ENCODE measurements at places on chromosomes 5 and 9.

- no peak for DNase-seq
Measured at GRCh38 chr5:158739951-158740757, 359.6 kb downstream of the EBF1 start.

GRCh38 chr5:14068136-14068535, 75.0 kb upstream of the TRIO start:
- no peak for DNase-seq

GRCh38 chr5:12794476-12795332, 890.5 kb upstream of the CTNND2 start:
- DNase-seq: no peak

DNA sequence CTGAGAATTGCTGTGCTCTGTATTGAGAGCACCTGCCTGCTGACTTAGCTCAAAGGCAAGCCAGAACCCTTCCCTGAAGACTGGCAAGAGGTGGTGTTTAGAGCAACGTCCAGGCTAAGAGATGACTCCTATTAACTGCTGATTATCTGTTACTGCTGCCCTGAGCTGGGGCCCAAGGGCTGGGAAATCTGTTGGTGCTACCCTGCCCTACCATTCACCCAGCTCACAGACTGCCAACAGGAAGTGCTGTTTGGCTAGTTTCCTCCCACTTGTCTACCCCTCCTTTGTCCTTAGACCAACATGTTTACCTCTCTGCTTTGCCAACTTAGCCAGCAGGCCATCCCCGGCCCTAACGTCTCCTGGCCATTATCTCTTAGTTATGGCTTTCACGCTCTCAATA, 6.9 kb downstream of the RAB24 start:
- DNase-seq: no peak

GRCh38 chr9:6564360-6564759, 81.2 kb downstream of the GLDC start:
- DNase-seq: no peak

DNA sequence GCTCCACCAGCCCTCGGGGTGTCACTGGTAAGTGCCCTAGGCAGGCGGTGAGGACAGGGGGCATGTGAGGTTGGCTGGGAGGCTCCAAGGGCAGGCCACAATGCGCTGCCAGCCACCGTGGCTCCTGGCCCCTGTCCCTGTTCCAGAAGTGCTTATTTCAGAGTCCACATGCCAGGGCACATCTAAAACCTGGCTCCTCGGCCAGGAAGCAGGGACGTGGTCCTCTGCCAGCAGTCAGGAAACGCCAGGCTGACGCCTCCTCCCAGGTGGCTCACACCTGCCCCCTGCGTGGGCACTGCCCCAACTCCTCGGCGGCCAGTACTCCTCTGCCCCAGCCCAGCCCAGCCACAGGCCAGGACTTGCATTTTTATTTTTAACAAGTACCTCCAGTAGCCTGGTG, 68.5 kb downstream of the SECISBP2 start:
- no peak for DNase-seq

DNA sequence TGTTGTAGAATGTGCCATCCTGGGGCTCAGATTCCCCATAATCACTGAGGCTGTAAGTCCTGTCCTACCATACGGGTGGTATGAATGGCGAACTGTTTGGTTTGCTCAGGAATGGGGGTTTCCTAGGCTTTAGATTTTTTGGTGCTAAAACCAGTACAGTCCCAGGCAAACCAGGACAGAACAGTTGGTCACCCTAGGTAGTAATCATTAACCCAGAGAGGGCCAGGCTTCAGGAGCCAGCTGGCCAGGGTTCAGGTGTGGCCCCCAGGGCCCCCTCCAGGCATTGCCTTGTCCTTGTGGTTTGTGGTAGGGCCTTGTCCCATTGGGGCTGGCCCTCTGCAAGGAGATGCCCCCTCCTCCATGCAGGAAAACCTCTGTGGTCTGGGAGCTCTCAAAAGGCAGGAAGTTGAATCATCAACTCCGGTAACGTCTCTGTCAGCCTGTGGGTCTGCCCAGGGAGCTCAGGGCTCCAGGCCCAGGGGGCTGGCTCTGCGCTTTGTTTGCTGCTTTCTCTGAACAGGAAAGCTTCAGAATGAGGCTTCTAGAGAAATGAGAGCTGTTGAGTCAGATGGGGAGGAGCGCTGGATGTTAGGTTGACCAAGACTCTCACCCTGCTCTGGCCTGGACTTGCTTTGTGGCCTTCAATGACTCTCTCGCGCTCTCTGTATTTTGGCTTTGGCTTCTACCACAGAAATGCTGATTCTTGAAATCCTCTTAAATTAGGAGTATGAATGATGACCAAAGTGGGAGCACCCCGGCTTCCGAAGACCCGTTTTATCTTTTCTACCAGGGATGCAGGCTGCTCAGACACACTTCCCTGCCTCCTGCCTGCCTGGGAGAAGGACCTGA, 22.2 kb upstream of the JADE2 start:
- DNase-seq: no peak

GRCh38 chr9:96779089-96779488, 1.2 kb upstream of the ZNF510 start:
- no peak for DNase-seq

DNA sequence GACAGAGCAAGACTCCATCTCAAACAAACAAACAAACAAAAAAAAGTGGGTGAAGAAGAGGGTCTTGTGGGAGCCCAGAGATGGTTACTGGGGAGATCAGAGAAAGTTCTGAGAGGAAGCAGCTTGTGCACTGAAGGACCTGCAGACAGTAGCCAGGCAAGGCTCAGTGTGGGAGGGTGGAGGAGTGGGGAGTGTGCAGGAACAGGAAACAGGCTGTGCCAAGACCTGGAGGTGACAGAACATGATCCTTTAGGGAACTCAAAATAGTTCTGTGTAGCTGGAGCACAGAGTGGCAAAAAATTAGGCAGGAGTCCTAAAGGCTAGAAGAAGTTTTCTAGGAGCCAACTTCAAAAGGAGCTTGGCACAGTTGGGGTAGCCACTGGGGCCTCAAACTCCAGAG, 19.2 kb upstream of the NANS start:
- DNase-seq: no peak

- DNase-seq: no peak
Measured at GRCh38 chr5:7376871-7377270, 19.1 kb upstream of the ADCY2 start.

- no peak for DNase-seq
Measured at GRCh38 chr5:150771034-150771795, 7.3 kb upstream of the SMIM3 start.

- DNase-seq: no peak
Measured at GRCh38 chr5:15943487-15943886, 236.1 kb downstream of the MARCHF11 start.

GRCh38 chr9:2780846-2781245, 63.0 kb downstream of the PUM3 start:
- DNase-seq: no peak

- no peak for DNase-seq
Measured at GRCh38 chr5:139014726-139015125, 139.6 kb upstream of the LRRTM2 start.

- no peak for DNase-seq
Measured at GRCh38 chr5:16593628-16594027, 23.2 kb downstream of the RETREG1 start.

DNA sequence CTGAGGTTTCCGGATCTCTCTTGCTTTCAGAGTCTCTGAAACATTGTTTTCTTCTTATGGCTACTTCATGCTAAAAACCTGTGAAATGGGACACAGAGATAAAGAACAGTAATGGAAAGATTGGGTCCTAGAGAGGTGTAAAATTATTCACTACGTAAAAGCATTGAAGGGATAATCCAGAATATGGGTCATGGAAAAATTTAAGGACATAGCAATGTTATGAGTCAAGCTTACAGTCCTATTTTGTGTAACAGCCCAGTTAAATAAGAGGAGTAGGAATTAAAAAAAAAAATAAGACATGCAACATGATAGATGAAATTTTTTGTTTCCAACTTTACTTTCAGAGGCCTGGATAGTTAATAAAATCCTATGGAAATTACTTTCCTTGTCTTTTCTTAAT, 61.9 kb upstream of the ELL2 start:
- DNase-seq: no peak

- DNase-seq: no peak
Measured at GRCh38 chr5:12691330-12691729, 787.1 kb upstream of the CTNND2 start.

DNA sequence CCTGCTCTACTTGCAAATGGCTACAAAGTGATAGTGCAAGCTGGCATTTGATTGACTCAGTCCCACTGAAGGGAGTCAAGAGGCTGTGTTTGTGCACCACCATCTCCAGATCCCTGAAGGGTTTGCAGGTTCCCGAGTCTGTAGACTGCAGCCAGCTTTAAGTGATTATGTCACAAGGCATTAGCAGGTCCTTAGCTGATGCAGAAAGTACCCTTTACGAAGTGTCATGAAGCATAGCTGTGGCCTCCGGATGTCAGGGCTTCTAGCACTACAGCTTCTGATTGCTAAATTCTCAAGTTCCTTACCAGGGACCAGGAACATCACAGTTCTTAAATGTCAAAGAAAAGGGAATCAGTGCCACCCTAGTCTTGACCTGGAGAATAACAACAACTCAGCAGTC, 311.3 kb upstream of the TRPC7 start:
- DNase-seq: no peak

DNA sequence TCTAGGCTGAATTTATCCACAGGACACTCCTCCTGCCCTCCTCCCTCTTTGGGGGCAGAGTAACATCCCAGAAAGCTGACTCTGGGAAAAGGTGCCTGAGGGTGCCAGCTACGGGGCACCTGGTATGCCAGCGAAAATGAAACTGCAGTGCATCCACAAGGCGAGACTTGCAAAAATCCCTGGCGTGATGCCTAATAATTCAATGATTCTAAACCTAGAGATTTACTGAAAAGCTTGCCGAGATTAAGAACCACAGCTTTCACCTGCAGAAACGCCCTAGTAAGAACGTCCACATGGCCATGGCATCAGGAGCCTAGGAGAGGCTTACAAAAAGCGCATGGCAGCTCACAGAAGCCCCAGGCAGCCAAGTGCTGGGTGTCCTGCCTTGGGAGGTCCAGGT, 20.9 kb downstream of the CCNJL start:
- DNase-seq: no peak

DNA sequence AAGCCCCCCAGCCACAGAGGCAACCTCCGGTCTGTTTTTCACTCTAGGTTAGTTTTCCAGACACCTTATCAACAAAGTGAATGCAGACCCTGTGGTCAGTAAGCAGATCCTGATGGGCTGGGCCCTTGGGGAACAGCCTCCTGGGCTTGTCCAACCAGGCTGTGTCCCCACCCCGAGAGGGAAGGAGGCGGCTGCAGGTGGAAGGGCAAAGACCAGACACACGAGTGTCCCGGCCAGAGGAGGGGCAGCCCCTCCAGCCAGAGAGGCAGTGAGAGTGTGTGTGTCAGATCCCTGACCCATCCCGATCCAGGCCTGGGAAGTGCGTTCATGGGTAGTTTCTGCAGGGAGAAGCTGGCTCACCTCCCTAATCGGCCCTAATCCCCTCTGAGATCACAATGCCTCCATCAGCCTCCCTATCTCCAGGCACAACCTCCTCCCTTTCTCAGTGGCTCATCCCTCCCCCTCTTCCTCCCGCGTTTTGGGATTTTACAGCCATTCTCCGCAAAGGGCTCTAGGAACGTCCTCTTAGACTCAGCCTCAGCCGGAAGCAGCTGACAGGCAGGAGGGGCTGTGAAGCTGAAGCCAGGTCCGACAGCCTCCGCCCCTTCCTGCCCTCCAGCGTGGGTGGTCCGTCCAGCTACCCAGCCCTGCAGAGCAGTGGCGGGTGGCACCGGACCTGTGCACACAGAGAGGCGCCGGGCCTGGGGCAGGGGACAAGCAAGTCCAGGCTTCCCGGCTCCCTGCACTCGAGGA, 9.7 kb downstream of the SLC12A7 start:
- no peak for DNase-seq

- no peak for DNase-seq
Measured at GRCh38 chr5:100550531-100551051, 15.4 kb downstream of the FAM174A start.

DNA sequence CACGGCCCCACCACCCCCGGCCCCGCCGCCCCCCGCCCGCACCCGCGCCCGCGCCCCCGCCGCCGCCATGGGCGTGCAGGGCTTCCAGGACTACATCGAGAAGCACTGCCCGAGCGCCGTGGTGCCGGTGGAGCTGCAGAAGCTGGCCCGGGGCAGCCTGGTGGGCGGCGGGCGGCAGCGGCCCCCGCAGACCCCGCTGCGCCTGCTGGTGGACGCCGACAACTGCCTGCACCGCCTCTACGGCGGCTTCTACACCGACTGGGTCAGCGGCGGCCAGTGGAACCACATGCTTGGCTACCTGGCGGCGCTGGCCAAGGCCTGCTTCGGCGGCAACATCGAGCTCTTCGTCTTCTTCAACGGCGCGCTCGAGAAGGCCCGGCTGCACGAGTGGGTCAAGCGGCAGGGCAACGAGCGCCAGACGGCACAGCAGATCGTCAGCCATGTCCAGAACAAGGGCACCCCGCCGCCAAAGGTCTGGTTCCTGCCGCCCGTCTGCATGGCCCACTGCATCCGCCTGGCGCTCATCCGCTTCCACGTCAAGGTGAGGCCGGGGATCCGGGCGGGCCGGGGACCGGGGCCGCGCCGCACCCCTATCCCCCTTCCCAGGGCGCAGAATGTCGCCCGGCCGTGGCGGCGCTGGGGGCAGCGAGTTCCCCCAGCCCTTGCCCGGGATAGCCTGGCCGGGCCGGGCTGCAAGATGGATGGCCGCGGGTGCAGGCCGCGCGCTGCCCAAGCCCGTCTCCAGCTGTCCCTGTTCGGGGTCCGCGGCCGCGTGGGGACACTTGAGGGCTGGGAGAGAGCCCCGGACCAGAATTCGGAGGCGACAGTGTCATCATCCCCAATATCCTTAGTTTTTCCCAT, 594 bp downstream of the FAM120A start:
- peak; percentile 19 for DNase-seq

DNA sequence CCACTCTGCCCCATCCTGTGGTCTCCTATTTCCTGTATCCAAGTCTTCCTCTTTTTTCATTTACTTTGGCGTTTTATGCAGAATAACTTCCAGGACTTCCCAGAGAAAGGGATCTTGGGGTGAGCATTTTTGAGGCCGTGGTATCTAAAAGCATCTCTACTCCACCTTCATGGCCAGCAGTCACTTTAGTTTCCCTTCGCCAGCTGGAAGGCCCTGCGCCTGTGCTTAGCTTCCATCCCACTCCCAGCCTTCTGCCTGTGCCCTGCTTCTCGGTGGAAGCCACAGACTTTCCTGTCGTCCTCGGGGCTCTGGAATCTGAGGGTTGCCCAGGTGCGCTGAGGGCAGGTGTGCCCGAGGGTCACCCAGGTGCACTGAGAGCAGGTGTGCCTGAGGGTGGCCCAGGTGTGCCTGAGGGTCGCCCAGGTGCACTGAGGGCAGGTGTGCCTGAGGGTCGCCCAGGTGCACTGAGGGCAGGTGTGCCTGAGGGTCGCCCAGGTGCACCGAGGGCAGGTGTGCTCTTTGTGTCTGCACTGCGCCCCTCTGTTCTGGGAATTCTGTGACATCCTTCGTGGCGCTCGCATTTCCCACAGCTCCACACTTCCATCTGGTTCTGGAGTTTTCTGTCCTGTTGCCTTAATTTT, 32.4 kb upstream of the LRRC14B start:
- no peak for DNase-seq

- no peak for DNase-seq
Measured at GRCh38 chr5:113692466-113692865, 179.0 kb downstream of the YTHDC2 start.

- no peak for DNase-seq
Measured at GRCh38 chr5:124199893-124200292, 546.5 kb downstream of the ZNF608 start.

Measured in NCI-H345 (cell line).